Urothelium cell line (cell line): ENCODE measurements at places on chromosomes 3 and 15.

DNA sequence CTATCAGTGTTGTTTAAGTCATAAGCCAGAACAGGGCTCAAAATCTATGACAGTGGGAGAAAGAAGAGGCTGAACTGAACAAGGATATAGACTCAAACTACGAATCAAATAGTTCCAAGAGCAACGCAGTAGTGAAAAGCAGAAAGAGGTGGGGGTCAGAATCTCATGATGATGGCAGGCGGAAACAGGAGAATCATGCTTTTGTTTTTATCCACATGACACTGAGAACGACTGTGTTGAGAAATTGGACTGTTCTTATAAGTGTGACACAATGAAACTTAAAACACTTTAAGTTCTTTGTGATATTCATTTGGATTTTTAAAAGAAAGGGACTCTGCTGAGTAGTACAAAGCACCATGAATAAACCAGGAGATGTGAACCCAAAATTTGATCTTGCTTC is 309.4 kb downstream of the ULK4 start:
- no peak for DNase-seq

GRCh38 chr15:65930134-65930533 is 60.8 kb downstream of the RAB11A start:
- DNase-seq = no peak

GRCh38 chr3:135224815-135225362 is 429.8 kb downstream of the EPHB1 start:
- DNase-seq = no peak

GRCh38 chr3:99699841-99700240 is 61.4 kb downstream of the COL8A1 start:
- DNase-seq = no peak

DNA sequence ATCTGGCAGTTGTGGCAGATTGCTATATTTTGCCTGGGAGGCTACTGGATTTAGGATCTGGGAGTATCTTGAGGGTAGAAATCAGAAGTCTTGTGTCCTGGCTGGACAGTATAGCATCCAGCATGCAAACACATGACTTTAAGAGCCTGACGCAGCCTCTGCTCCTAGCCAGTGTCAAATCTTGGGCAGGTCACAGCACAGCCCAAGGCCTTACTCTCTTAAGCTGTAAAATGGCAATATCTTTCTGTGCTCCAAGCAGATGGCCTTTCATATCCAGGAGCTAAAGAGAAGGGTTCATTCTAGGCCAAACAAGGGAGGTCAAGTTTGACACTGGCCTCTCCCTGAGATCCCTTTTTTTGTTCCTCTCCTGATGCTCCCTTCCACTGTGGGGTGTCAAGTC is 19.8 kb upstream of the RAD18 start:
- no peak for DNase-seq

DNA sequence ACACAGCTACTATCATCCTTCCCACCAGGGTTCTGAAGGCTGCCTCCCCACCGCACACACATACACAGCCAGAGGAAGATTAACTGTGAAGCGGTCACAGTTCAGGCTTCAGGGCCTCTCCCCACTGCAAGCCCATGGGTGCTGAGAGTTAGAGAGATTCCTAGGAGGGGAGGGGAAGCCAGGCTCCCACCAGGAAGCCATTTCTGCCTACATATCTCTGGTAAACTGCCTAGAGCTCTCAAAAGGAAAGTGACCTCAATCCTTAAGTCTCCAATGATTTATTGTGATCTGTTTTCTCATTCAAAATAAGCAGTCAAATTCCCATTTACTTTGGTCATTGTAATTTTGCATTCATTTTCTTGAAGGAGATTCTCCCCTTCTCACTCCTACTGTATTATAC is 141.0 kb upstream of the BNIP2 start:
- DNase-seq = no peak

DNA sequence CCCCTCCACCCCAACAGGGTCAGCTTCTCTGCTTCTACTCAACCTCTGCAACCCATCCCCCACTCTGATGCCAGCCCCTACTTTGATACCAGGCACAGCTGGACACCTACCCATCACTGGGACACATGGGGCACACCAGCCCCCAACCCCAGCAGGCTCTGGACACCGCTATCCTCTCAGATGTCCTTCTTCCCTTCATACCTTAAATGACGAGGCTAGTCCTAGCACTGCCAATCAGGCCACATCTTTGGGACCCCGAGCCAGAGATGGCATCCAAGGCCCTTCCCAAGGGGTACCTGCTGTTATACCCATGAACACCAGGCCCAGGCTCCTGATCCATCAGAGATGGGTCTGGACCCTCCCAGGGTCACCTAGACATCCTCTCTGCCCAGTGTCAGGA is 10.6 kb downstream of the POC1A start:
- DNase-seq = no peak

- no peak for DNase-seq
These were observed 10.0 kb upstream of the GRAMD1C start for GRCh38 chr3:113828600-113828999.

DNA sequence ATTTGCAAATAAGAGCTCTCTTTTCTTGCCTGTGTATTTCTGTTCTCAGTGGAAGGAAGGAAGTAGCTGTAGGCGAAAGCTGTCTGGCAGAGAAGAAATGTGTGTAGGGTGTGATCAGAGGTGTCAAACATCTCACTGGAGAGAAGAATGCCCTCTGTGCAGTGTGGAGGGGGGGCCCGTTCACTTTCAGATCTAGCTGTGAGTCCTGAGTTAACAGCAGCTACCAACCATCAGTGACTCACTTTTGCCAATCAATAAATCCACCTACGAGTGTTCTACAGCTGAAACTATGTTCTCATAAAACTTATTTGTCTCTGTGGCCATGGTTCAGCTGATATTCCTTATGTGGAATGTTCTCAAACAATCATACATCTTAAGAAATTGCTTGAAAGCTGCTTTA is 103.7 kb downstream of the FRMD4B start:
- DNase-seq = peak; percentile 23

DNA sequence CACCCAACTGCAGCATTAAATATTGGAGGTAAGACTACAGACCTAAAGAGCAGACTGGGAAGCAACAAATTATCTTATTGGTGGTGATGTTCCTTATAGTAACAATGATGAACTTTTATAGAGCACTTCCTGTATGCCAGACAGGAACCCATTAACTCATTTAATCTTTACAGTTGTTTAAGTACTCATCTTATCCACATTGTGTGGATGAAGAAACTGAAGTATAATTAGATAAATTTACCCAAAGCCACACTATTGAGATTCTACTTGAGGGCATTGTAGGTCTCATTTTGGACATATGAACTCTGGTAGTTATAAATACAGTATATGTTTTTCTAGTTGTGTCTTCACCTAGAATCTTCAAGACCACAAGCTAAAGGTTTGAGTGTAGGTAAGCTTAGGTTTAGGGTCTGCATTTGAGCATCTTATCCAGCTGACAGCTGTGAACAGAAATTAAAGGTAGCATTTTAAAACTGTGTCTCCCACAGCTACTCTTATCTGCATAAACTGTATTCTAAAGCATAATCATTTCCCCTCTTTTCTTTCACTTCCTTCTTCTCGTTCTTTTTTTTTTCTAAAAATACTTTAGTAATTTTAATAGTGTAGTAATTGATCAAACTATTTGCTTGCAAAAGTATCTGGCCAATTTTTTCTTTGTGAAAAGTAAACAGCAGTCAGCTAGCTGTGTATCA is 138.2 kb downstream of the UBE2E2 start:
- no peak for DNase-seq

DNA sequence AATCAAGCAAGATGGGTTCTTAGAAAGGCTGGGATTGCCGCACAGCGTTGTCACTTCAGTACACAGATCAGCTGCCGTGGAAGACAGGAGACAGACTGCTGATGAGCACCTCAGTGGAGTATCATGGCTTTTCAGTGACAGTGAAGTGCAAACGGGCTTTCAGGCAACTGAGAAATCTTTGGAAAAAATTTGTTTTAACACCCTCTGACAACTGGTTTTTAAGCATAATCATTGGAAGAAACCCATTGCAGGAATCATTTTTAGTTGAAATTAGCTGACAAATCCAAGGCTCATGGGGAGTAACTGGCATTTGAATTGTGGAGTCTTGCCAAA is 418.8 kb downstream of the OTOL1 start:
- no peak for DNase-seq

DNA sequence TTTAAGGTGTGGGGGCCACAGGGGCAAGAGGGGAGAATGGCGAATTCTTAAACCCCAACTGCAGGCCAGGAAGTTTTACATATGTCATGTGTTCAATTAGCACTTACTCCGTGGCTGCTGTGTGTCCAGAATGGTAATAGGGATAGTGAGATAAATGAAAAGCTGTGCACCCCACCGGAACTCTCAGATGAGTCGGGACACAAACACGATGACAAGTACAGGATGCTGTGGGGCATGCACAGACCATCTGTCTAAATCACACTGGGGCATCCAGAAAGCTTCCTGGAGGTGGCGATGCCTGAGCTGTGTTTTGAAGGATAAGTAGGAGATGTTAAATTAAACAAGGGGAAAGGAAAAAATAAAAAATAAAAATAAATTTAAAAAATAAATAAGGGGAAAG is 18.3 kb upstream of the TMEM158 start:
- no peak for DNase-seq

- no peak for DNase-seq
These were observed 38.3 kb downstream of the MTHFS start for GRCh38 chr15:79858469-79858868.

GRCh38 chr15:90101969-90102890 is at the start of gene IDH2:
TSS of gene IDH2 (minus strand) at chr15:90102468. CDS start at chr15:90102390, 78 bp downstream.
- DNase-seq = peak; percentile 97

DNA sequence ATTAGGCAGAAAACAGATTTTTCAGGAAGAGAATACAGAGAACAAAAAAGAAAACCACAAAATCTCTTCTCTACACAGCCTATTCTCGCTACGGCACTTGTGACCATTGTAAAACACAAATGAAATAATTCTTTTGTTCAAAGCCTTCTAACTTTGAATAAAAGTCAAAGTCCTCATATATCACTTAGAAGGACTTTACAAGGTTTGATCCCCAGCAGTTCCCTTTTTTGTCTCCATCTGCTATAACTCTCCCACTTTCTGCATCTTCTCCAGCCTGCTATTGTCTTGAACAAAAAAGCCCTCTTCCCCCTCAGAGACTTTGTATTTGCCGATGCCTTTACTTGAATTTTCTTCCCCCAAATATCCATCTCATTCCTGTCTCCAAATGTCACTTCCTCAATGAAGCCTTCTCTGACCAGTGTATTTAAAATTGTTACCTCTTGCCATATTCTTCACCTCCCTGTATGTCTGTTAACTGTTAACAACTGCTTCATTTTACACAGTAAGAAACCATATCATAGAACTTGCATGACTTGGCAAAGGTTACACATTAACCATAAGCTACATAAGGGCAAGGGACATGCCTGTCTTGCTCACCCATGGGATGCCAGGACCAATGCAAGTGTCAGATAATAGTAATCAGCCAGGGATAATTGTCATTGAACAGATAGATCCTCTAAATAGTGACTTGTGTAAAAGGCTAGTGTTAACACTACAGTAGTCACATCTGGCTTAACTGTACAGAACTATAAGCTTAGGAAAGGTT is 122.4 kb downstream of the CBLB start:
- no peak for DNase-seq

GRCh38 chr15:36401586-36401966 is 177.8 kb upstream of the CDIN1 start:
- DNase-seq = no peak

DNA sequence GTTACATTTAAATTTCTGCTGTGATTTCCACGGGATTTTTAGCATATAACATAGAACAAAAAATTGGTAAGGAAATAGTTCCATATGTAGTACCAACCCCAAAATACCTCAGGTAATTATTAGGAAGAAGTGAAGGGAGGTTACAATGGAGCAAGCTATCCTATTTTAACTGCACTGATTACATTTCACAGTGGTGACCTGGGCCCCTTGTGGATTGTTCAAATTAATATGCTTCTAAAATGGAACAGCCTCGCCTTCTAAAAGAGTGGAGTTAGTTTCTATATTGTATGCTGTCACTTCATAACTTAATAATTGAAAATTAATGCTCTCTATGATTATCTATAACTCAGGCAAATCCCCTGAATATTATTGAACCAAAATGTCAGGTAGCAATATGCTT is 651.7 kb upstream of the GBE1 start:
- no peak for DNase-seq

DNA sequence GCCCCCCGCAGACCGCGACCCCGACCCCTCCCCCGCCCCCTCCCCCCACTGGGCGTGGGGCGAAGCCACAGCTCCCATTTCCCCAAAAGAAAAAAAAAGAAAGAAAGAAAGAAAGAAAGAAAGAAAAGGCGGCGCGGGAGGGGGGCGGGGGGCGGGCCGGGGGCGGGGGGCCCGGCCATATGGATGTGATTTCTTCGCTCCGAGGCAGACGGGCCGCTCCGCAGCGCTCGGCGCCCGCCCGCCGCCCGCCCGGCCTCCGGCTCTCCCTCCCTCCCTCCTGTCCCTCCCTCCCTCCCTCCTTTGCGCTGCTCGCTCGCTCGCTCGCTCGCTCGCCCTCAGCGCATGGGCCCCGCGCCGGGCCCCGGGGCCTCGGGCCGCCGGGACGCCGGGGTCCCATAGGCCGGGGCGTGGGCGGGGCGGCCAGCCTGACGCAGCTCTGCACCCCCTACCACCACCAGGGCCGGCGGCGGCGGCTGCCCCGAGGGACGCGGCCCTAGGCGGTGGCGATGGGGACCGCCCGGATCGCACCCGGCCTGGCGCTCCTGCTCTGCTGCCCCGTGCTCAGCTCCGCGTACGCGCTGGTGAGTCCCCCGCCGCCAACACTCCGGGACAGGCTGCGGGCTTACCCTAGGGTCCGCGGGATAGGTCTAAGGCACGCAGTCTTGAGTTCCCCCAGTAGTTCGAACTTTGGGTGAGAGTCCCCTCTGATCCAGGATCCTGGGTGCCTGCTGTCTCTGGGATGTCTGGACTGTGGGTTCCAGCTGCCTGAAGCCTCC is 5.7 kb downstream of the PTH1R start:
- peak; percentile 57 for DNase-seq

GRCh38 chr15:77983708-77984445 is 93.6 kb downstream of the TBC1D2B start:
- DNase-seq = no peak

DNA sequence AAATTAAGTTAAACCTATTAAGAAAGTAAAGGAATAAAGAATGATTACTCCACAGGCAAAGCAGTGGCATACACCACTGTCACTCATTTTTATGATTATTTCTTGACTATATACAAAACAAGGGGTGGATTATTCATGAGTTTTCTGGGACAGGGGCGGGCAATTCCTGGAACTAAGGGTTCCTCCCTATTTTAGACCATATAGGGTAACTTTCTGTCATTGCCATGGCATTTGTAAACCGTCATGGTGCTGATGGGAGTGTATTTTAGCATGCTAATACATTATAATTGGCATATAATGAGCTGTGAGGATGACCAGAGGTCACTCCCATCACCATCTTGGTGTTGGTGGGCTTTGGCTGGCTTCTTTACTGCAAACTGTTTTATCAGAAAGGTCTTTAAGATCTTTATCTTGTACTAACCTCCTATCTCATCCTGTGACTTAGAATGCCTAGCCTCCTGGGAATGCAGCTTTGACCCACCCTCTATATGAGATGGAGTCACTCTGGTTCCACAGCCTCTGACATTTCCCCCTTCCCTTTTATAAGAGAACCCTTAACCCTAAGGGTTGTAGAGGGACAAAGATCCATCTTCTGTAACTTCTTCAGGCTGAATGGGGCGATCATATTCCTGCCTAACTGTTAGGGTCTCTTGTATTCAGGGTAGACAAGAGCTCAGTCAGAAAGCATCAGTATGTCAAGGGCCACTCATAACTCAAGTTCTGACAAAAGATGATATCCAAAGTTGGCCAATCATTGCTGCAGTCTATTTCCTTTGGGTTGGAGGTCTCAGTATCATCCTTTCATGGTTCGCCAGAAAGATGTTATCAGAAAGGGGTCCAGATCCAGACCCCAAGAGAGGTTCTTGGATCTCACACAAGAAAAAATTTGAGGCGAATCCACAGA is 79.5 kb upstream of the LIPC start:
- DNase-seq = no peak

GRCh38 chr15:25844981-25845680 is 18.0 kb downstream of the ATP10A start:
- DNase-seq = no peak
